Esophagus squamous epithelium (tissue), 5 donors: ENCODE measurements at places on chromosomes 2 and 18. TPM values are rescaled to one million over a fixed set of nuclear protein-coding genes. Genes with fewer than 3 reads are reported as not detected.

GRCh38 chr2:48600917-48601316 is 16.7 kb upstream of the GTF2A1L start:
- no peaks in the 10 kb centered on the region for H3K27me3 ChIP-seq
- H3K4me1 ChIP-seq = no peaks in the 10 kb centered on the region
- H3K36me3 ChIP-seq = peaks cover 16% of the 10 kb centered on the region
- H3K27ac ChIP-seq = no peak overlapping the region
- H3K4me3 ChIP-seq = no peak overlapping the region
- DNase-seq = no peak

- no peaks in the 10 kb centered on the region for H3K4me1 ChIP-seq
- H3K4me3 ChIP-seq = no peak overlapping the region
- H3K27me3 ChIP-seq = no peaks in the 10 kb centered on the region
- DNase-seq = no peak
- H3K27ac ChIP-seq = no peak overlapping the region
- no peaks in the 10 kb centered on the region for H3K36me3 ChIP-seq
Observed at GRCh38 chr2:158912112-158912511, 56.3 kb upstream of the TANC1 start.

- no peaks in the 10 kb centered on the region for H3K4me1 ChIP-seq
- H3K4me3 ChIP-seq = no peak overlapping the region
- H3K27me3 ChIP-seq = peaks cover 18% of the 10 kb centered on the region
- DNase-seq = no peak
- H3K36me3 ChIP-seq = no peaks in the 10 kb centered on the region
Observed at GRCh38 chr2:29293830-29294438, 178.7 kb downstream of the CLIP4 start.

DNA sequence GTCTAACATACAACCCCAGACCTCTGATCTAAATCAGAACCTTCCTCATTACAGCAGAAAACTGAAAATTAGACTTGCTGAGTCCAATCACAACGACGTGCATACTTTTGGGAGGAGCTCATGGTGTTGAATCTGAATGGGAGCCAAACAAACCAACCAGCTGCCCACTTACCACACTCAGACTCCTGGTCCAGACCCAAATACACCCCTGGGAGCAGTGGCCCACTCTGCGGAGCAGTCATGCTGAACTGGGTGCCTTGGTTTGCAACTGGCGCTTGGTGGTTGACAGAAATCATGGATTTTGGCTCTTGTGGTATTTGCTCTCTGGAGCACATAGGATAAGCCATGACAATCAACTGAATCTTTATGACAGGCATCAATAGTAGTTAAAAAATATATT is 253.6 kb upstream of the TNP1 start:
- H3K27me3 ChIP-seq = no peaks in the 10 kb centered on the region
- H3K27ac ChIP-seq = no peak overlapping the region
- no peaks in the 10 kb centered on the region for H3K36me3 ChIP-seq
- DNase-seq = no peak
- H3K4me1 ChIP-seq = no peaks in the 10 kb centered on the region
- H3K4me3 ChIP-seq = no peak overlapping the region

DNA sequence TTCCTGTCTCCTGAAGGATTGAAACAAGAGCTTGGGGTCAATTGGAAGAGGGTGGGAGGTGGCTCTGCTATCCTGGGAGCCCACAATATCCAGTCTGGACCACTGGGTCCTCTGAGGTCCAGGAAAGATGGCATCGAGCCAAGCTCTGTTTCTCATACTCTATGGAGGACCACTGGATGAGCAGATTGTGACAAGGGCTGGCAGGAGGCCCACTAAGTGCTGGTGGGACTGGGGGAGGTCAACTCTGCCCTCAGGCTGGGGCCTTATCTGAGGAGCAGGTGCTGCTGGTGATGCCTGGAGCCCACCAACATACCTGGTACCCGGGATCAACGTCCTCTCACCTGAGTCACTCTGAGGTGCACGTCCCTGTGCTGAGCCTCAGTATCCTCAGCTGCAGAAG is 142.4 kb downstream of the NDUFA10 start:
- no peak overlapping the region for H3K4me3 ChIP-seq
- H3K27me3 ChIP-seq = no peaks in the 10 kb centered on the region
- peaks cover 6% of the 10 kb centered on the region for H3K4me1 ChIP-seq
- no peaks in the 10 kb centered on the region for H3K36me3 ChIP-seq
- DNase-seq = no peak
- H3K27ac ChIP-seq = no peak overlapping the region

- no peak for DNase-seq
- no peak overlapping the region for H3K27ac ChIP-seq
- H3K36me3 ChIP-seq = no peaks in the 10 kb centered on the region
Observed at GRCh38 chr2:155583674-155584195, 748.8 kb downstream of the NR4A2 start.

GRCh38 chr2:197236816-197237215 is 73.8 kb downstream of the ANKRD44 start:
- no peaks in the 10 kb centered on the region for H3K36me3 ChIP-seq
- no peak overlapping the region for H3K4me3 ChIP-seq
- no peak for DNase-seq
- no peak overlapping the region for H3K27ac ChIP-seq
- peaks cover 6% of the 10 kb centered on the region for H3K4me1 ChIP-seq

GRCh38 chr2:136008205-136008865 is 22.9 kb upstream of the DARS1 start:
- no peaks in the 10 kb centered on the region for H3K27me3 ChIP-seq
- H3K4me3 ChIP-seq = no peak overlapping the region
- no peaks in the 10 kb centered on the region for H3K4me1 ChIP-seq

- DNase-seq = no peak
- H3K4me1 ChIP-seq = no peaks in the 10 kb centered on the region
Observed at GRCh38 chr2:234025466-234025865, 25.0 kb upstream of the SPP2 start.

GRCh38 chr2:112481528-112482233 is at the start of gene TTL:
TTL (plus strand) TSS chr2:112482156; CDS start chr2:112482345, 189 bp downstream.
- DNase-seq = peak; percentile 4
- peaks cover 15% of the 10 kb centered on the region for H3K4me1 ChIP-seq
- H3K36me3 ChIP-seq = no peaks in the 10 kb centered on the region
- peak within 1 kb of the TSS; percentile 95 for H3K27ac ChIP-seq
- H3K4me3 ChIP-seq = peak within 1 kb of the TSS; percentile 80

GRCh38 chr18:12689256-12689850 is 13.2 kb downstream of the CEP76 start:
- DNase-seq = no peak
- H3K27ac ChIP-seq = no peak overlapping the region
- H3K4me3 ChIP-seq = no peak overlapping the region

DNA sequence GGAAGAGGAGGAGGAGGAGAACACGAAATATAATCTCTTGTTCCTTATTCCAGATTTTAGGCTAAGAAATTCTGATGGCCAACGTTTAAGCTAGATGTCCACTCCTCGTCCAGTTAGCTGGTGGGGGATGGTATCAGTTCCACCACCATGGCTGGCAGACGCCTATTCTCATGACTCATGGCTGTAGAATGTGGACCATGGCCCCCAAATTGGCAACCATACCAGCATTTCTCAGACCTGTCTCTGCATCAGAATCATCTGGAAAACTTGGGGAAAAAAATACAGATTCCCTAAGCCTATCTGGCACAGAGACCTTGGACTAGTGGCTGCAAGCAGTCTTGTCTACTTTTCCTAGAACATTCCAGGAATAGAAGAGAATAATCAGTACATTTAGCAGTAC is 267.7 kb upstream of the SIX2 start:
- no peaks in the 10 kb centered on the region for H3K4me1 ChIP-seq
- peaks cover 39% of the 10 kb centered on the region for H3K27me3 ChIP-seq
- H3K4me3 ChIP-seq = no peak overlapping the region
- DNase-seq = no peak

The LONRF2 gene
- 0.53 TPM for total RNA-seq

The ACADL gene
- total RNA-seq = 1.6 TPM

The LBX2 gene
- 0.57 TPM for total RNA-seq

The RAB6C gene
- not detected for total RNA-seq

The PSME4 gene
- 56.8 TPM for total RNA-seq
